ENCODE measurements at places on chromosomes 2 and 18.

GRCh38 chr2:23397478-23397877 is 12.5 kb downstream of the KLHL29 start:
- DNase-seq = no peak

GRCh38 chr2:199462956-199463692 is 5.4 kb upstream of the SATB2 start:
- peak; percentile 28 for DNase-seq

GRCh38 chr2:196182439-196183171 is 11.2 kb upstream of the STK17B start:
- DNase-seq = peak; percentile 27

DNA sequence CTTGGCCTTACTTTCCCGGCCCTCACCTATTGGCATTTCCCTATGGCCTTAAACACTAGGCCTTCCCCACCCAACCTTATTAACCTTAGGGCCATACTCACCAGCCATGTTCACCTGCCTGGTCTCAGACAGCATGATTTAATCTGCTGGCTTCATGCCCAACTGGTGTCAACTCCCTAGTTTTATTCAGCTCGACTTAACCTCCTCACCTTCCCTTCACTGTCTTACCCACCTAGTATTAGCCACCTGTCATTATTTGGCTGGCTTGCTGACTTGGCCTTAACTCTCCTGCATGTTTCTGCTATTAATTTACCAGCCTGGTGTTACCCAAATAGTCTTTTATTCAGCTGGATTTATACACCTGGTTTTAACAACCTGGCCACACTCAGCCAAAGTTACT is 136.0 kb upstream of the ZSWIM2 start:
- DNase-seq = no peak

- DNase-seq = no peak
These were observed 858.8 kb upstream of the GYPC start for GRCh38 chr2:125797192-125797591.

DNA sequence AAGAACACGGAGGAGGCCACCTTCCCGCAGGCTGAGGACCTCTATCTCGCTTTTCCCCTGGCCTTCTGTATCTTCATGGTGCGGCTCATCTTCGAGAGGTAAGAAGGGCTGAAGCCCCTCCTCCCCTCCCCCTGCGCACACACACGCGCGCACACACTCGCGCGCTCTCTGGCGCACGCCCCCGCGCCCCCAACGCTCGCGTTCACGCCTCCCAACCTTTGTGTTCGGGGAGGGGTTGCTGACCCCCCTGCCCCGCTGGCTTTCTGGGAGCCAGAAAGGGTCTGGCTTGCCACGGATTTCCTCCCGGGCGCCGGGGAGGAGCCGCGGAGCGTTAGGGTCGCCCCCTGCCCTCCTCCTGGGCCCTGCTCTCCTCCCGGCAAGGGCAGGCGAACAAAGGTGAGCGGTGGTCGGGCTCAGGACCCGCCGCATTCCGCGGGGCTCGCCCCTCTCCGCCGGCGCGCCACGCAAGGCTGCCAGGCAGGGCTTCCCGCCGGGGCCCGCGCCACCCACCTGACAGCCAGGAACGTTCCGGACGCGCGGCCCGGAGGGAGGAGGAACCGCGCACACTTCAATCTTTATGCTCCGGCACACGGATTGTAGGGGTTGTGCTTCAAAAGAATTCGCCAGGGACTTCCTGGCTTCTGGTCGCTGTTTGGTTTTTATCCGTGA is 583 bp downstream of the CERS6 start:
- DNase-seq = no peak

DNA sequence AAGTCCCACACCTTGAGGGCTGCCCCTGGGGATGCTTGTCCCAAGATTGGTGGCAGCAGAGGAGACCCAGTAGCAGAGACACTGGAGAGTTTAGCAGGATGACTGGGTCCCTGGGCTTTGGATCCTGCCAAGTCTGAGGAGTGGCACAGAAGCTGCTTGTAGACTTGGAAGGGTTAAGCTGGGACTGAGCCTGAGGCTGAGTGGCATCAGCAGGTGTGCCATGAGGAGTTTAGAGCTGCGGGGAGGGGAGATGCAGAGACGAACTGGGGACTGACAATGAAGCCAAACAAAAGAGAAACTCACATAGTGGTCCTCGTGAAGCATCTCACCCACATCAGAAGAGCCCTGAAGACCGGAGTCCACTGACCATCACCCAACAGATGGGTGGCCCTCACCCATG is 329.7 kb upstream of the KLHL29 start:
- no peak for DNase-seq

GRCh38 chr2:121955426-121955825 is 200.0 kb downstream of the TSN start:
- DNase-seq = no peak

- DNase-seq = no peak
These were observed 10.7 kb upstream of the ADCY3 start for GRCh38 chr2:24930768-24931167.

GRCh38 chr2:100919316-100919715 is 82.8 kb upstream of the RPL31 start:
- no peak for DNase-seq

DNA sequence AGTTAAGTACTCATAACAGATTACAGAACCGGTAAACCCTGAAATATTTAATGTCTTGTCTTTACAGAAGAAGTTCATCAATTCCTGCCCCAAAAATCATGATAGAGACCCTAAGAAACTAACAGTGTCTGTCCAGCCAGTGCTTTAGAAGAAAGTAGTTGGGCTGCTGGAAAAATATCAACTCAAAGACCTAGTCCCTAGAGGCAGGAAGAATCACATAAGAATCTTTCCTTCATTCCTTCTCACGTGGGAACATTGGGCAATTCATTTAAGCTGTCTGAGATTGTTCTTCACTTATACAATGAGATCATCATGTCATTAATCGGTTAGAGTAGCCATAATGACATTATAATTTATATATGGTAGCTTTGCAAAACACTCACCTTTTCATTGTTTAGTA is 156.4 kb downstream of the CCBE1 start:
- no peak for DNase-seq

- no peak for DNase-seq
These were observed 73.7 kb upstream of the LAPTM4A start for GRCh38 chr2:20125164-20125563.

GRCh38 chr2:54353216-54353615 is 97.2 kb upstream of the TSPYL6 start:
- no peak for DNase-seq

DNA sequence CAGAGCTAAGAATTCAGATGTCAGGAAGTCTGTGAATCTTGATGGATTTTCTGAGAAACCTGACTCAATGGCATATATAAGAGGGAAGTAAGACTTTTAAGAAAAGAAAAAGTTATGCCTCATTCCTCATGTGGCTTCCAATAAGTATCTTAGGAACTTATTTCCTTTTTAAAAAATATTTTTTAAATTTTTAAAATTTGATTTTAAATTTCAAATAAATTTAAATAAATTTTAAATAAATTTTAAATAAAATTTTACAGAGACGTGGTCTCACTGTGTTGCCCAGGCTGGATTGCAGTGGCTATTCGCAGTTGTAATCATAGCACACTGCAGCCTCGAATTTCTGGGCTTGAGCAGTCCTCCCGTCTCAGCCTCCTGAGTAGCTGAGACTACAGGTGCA is 11.5 kb upstream of the POLR1B start:
- DNase-seq = no peak

DNA sequence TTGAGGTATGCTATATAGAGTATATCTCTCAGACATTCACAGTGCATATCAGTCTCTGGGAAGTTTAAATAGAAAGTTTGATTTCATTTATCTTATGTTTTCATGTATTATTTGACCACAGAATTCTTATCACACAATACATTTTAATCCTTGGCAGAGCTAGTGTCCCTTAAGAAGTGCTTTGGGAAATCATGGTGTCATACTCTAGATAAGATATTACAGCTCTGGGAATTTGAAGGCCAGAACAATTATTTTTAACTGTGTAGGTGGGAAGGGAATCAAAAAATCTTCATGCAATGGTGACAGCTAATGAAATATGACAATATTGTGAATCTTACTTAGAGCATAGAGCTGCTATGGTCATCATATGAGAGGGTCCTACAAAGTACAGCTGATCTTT is 451.3 kb upstream of the FAM98A start:
- no peak for DNase-seq

GRCh38 chr2:173048522-173048896 is 27.1 kb upstream of the MAP3K20 start:
- DNase-seq = no peak

DNA sequence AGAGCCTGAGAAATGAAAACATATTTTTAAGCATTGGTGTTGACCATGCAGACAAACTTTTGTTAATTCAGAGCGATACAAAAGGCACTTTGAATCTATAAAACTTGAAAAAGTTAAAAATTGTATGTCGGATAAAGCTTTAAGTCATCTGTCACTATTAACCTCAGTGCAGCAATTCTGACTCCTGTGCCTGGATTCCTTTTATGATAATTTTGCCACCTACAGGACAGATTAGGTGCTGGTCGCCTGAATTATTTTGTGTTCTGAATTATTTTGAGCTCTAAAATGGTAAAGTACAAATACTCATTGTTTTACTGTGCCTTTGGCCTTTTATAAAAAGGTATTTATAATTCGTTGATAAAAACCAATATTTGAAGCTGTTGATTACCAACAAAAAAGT is 19.4 kb upstream of the RNF138 start:
- no peak for DNase-seq

DNA sequence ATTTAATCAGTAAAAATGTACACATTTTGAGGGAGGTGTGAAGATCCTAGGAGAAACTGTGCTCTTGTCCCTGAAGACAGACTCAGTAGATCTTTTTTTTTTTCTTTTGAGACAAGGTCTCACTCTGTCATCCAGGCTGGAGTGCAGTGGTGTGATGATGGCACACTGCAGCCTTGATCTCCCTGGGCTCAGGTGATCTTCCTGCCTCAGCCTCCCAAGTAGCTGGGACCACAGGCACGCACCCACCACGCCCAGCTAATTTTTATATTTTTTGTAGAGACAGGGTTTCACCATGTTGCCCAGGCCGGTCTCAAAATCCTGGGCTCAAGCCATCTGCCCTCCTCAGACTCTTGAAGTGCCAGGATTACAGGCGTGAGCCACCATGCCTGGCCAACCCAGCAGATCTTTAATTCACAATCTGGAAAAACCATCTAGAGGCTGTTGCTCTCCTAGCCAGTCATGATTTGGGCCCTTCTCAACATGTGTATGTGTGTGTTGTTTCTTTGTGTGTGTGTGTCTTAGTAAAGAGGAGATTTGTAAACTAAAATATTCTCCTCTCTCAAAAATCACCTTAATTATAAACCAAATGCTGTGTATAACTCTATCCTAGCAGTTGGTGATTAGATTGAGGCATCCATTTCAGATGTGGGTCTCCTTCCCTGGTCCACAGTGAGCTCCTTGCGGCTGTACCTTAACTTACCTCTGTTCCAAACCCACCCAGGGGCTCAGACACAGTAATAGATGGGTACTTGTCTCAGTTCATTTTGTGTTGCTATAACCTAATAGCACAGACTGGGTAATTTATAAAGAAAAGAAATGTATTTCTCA is 3.9 kb upstream of the MYCN start:
- DNase-seq = no peak

- DNase-seq = no peak
These were observed 111.3 kb upstream of the SIX2 start for GRCh38 chr2:45120546-45120945.

DNA sequence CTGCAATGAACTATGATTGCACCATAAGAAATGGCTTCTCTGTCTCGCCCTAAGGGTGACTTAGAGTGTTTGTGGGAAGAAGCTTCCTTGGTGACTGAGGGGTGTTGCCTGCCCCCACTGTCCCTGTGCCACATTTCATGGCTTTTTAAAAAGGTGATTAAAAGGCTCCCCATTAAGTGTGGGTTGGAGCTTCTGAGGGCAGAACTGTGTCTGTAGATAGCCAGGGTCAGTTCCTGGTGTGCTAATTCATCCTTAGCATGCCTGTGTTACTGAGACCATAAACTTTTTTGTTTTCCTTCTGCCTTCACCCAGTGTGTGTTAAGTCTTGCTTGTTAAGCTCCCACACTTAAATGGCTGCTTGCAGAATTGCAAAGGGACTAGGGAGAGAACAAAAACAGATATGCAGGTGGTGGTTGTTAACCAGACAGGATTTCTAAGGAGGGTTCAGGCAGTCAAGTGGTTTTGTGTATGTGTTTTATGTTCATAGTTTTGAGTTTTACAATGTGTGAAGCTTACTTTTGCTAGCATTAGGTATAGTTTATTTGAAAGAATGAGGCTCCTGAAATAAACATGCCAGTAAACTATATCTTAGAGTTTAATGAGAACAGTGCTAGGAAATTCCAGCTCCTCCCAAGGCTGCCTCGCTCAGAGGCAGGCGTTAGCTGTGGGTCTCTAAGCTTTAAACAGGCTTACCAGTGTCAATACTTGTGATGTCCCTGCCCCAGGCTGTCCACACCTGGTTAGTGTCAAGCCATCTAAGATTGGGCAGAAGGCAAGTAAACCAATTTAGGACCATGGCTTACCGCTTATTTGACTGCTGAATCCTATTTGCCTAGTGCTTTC is 14.5 kb downstream of the CERS6 start:
- no peak for DNase-seq

DNA sequence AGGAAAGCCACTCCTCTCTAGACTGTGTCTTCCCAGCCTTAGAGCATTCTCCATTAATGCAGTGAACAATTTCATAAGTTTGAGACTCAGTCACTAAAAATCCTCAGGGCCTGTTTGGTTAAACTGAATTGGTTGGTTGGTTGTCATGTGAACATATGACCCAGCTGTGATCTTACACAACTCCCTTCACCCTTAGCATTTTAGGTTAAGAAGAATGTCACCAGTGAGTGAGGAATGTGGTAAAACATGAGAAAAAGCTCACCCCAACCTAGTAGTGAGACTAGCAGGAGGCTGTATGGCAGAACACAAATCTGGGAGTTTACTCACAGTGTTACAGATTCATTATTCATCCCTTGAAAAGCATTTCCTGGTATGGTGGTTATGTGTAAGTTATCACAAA is 32.4 kb downstream of the LHCGR start:
- no peak for DNase-seq

DNA sequence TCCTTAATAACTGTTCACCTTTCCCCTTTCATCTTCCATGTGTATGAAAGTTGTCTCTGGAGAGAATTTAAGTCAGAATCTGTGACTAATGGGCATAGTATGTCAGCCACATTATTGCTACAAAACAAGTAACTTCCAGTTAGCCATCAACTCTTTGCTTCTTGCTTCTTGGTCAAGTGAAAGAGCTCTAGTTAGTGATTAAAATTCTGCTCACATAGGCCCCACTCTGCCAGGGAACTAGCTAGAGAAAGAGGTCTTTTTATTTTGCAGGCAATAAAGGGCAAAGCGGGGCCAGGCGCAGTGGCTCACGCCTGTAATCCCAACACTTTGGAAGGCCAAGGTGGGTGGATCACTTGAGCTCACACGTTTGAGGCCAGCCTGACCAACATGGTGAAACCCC is 64.6 kb downstream of the COLEC12 start:
- DNase-seq = peak; percentile 69

- no peak for DNase-seq
These were observed 645.3 kb downstream of the NR4A2 start for GRCh38 chr2:155687181-155687580.
